ENCODE measurements at places on chromosomes 7 and 10. TPM values are rescaled to one million over a fixed set of nuclear protein-coding genes. Genes with fewer than 3 reads are reported as not detected.

LRRC17 gene
- total RNA-seq, result 4.8 TPM

SPDYE5 gene
- total RNA-seq, result not detected

TBX20 gene
- total RNA-seq, result not detected

NAT16 gene
- total RNA-seq, result 1.7 TPM

KCNMA1 gene
- 209 TPM for total RNA-seq

OR2A12 gene
- total RNA-seq, result not detected

SH2D4B gene
- total RNA-seq, result 0.32 TPM

HDAC9 gene
- 73.7 TPM for total RNA-seq

MINDY4 gene
- 17.5 TPM for total RNA-seq

GNAT3 gene
- total RNA-seq, result not detected

RRP12 gene
- 50.1 TPM for total RNA-seq

SPDYE16 gene
- total RNA-seq, result 1.0 TPM

FKBP6 gene
- not detected for total RNA-seq

C7orf33 gene
- not detected for total RNA-seq
